ENCODE measurements at places on chromosomes 12 and 14. TPM values are rescaled to one million over a fixed set of nuclear protein-coding genes. Genes with fewer than 3 reads are reported as not detected.

Gene FERMT2
- total RNA-seq = 153 TPM

Gene MAP3K9
- 0.07 TPM for total RNA-seq

Gene OR4K5
- not detected for total RNA-seq

Gene CCDC175
- not detected for total RNA-seq

Gene WSCD2
- not detected for total RNA-seq

Gene DHH
- total RNA-seq = 0.07 TPM

Gene HOXC12
- total RNA-seq = not detected

Gene C12orf54
- not detected for total RNA-seq

Gene TARBP2
- 32.9 TPM for total RNA-seq

Gene ACOT6
- total RNA-seq = not detected

Gene SGPP1
- 30.3 TPM for total RNA-seq

Gene GSC
- not detected for total RNA-seq

Gene MAGOHB
- total RNA-seq = 20.1 TPM

All from smooth muscle cell of the pulmonary artery (primary cell).